ENCODE measurements at places on chromosomes 13 and 19.

- no peak for DNase-seq
Measured at GRCh38 chr13:112562786-112563383, 25.1 kb downstream of the TUBGCP3 start.

DNA sequence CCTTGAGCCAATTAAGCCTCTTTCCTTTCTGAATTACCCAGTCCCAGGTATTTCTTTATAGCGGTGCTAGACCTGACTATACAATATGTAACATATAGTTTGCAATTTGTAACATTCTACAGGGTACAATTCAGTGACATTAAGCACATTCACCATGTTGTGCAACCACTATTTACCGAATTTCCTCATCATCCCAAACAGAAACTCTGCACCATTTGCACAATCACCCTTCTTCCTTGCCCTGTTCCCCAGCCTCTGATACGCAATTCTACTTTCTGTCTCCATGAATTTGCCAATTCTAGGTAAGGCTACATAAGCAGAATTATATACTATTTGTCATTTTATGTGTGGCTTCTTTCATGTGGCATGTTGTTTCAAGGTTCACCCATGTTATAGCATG is 13.7 kb upstream of the SIGLEC10 start:
- DNase-seq = no peak

DNA sequence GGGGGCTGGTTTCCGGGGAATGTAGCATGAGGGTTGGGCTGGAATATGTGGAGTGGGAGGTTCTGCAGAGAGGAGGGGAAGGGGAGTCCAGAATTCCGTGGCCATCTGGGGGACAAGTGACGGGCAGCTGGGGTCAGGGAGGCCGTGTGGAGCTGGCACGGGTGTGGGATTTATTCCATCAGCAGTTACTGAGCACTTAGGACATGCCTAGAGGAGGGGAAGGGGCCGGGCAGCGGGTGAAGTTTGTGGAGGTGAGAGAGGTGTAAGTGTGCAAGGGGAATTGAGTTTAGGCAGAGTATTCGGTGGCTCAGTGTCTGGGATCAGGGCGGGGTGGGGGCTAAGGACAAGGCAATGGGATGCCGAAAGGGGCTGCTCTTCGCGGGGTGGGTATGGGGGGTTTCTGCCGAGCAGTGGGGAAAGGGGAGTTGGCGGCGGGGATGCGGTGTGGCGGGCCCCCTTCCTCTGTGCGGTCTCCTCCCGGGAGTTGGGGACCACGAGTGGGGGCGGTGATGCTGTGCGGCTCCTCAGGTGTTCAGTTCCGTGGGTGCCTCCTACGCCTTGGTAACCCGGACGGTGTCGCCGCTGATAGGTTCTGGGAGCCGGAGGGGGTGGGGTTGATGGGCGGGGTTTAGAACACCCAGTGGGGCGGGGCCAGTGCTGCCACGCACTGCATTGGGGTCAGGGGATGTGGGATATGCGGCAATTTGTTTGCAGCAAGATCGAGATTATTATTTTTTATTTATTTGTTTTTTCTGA is 5.4 kb downstream of the CCDC61 start:
- peak; percentile 51 for DNase-seq

DNA sequence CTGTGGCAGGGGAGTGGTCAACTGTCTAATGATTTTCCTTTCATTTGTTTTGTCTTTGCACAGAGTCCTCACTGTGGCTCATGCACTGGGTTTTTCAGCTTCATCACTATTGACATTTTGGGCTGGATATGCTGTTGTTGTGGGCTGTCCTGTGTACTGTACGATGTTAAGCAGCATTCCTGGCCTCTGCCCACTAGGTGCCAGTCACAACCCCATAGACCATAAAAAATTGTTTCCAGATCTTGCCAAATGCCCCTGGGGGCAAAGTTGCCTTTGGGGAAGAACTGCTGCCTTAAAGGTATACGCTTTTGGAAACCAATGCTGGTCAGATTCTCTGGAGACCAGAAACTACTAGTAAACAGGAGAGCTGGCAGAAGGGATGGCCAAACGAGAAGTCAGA is 310.4 kb downstream of the SPRY2 start:
- DNase-seq = peak; percentile 23

GRCh38 chr13:106468744-106469590 is 66.5 kb downstream of the EFNB2 start:
- no peak for DNase-seq
